Activated CD8-positive, alpha-beta memory T cell treated with anti-CD3 and anti-CD28 coated beads for 24 hours (primary cell): ENCODE measurements at places on chromosomes 6 and 20.

DNA sequence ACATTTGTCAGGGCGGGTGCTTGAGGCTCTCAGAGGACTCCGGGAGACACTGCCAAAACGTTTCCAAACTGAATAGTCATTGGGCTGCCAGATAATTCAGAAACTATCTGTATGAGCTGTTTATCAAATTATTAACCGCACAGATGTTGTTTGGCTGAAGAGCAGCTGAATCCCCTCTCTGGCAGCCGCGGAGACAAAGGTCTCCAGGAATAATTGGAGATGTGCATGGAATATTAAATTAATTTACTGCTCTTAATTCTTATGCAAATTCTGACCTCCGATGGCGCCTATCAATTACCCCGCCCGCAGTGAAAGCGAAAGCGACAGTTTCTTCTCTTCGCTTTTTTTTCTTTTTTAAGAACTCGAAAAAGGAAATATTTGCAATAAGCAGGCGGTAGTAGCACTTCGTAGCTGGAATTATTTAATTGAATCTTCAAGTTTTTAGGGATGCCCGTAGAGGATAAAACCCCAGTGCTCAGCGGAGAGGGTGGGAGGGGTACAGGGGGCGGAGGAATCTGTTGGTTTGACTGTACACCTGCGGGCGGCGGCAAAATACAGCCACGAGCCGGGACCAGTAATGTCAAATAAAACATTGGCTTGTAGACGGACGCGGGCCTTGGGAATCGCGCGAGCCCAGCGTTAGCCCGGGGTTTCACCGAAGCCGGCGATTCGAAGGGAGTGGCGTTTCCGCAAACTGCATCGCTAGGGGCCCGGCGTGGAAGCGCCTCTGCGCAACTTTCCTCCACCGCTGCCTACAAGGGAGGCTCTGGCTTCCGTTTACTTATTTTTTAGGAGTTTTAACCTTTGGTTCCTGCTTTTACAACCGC lies 6.2 kb downstream of the LINC00237 start:
- peak; percentile 73 for DNase-seq

GRCh38 chr6:111709615-111710398 lies 104.1 kb upstream of the TRAF3IP2 start:
- peak; percentile 68 for DNase-seq

DNA sequence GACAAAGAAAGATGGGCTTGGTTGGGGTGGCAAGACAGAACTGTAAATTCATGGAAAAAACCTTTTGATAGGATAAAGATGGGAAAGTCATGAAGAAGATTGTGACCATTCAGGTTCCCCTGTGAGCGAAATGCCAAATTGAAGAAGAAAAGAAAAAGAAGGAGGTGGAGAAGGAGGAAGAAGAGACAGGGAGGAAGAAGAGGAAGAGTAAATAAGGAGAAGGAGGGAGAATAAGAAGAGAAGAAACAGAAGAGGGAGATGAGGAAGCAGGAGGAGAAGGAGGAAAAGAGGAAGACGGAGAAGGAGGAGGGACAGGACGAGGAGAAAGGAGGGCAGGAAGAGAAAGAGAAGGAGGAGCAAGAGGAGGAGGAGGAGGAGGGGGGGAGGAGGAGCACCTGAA lies 199.8 kb downstream of the SLC24A3 start:
- no peak for DNase-seq

DNA sequence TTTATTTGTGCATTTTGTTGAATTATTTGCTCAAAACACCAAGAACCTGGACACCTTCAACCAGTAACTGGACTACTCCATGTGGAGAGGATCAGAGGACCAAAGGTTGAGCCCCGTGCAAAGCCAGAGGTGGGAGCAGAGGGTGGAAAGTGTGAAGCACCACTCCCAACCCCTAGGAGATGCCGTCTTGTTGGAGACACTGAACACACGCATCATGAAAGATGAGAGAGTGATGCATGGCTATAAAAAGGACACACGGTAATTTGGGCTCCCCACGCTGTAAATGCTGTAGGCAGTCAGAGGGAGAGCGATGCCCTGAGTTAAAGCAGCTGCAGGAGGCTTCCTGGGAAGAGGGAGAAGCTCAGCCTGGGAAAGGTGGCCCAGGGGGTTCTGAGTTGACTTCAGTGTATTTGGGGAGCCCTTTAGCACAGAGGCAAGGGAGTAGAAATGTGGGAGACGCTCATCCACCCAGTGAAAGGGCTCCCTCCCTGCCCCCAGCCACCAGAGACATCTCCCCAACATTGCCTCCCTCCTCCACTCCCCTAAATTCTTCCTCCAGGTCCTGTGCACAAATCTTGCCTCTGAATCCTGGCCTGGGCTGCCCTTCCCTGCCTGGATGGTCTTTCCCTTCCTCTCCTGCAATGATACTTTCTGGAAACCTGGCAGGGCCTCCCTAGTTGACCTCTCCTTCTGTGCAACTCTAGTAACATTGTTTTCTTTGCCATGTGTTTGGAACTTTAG lies 55.8 kb upstream of the IYD start:
- no peak for DNase-seq

DNA sequence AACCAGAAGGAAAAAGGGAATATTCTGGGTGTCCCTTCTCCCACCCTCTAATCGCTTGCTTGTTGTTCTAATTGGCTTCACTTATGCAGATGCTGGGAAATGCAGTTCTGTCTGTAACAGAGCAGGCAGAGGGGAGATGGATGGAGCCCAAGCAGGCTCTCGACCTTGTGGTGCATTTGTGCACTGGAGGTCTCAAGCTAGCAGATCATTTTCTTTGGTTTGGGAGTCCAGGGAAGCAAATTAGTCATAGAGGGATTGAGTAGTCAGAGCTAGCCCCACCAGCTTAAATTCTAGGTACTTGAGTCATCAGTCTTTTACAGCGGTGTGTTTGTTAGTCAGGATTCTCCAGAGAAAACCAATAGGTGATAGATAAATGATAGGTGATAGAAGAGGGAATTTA lies 234.7 kb upstream of the ECI2 start:
- peak; percentile 7 for DNase-seq

DNA sequence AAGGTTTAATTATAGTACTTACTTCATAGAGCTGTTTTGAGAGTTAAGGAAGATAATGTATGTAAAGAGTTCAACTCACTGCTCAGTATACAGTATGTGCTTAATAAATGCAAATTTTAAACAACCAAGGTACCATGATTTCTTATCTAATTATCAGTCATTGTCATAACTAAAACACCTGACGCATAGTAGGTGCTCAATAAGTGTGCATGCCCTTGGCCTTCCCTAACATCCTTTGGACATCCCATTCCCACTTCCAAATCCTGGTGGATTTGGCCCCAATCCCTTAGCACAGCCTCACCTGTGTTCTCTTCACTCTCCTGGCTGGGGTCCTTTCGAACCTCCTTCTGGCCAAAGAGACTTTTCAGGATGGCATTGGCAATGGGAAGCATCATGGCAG lies 41.1 kb downstream of the SLC13A3 start:
- no peak for DNase-seq

DNA sequence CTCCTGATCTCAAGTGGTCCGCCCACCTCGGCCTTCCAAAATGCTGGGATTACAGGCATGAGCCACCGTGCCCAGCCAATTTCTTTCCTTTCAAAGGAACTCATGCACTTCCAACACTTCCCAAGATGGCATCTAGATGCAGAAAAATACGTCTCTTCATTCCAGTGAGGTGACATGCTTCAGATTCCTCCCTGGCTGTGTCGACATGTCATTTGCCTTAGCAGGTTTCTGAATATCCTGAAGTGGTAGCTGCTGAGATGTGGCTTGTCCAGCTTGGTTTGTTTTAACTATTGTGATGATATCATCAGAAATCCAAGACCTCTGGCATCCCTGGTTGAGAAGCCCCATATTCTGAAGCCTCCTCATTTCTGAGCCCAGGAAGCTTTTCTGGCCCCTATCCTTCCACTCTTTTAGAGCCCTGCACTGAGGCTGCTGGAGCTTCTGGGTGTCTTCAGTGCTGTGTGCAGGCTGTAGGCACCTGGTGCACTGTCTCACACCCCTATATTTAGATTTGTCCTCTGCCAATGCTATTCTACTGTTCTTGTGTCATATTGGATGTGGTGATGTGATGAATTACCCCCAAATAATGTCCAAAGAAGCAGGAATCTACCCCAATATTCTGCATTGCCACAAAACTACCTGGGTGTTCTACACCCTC lies 73.3 kb upstream of the E2F3 start:
- no peak for DNase-seq

- no peak for DNase-seq
Measured at GRCh38 chr20:51500936-51501335, 41.6 kb downstream of the NFATC2 start.

DNA sequence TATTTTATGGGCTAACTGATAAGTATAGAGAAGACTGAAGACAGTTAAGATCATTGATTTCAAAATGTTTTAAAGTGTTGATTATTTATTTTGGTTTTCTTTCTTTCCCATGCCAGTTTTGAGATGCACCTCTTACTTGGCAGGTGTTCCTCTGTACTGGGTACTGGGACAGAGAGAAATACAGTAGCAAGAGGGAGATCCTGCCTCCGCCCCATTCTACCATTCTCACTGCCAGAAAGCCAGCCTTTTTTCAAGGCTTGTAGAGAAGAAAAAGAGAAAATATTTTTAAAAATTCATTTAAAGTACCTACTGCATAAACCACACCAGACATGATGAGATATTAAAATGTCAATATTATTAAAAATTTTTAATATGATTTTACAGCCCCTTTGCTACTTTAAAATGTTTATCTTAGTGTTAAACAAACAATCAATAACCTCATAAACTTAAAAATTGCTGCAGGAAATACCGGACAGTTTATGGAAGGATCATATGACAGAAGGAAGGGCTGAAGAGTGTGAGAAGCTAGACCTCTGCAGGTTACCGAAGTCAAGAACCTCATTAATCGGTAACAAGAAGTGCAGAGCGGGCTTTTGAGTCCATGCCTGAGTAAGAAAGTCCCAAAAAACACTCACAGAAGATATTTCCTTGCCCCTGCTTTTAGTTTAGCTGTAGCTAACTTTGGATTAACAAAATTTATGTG lies 117.8 kb upstream of the ESR1 start:
- no peak for DNase-seq

DNA sequence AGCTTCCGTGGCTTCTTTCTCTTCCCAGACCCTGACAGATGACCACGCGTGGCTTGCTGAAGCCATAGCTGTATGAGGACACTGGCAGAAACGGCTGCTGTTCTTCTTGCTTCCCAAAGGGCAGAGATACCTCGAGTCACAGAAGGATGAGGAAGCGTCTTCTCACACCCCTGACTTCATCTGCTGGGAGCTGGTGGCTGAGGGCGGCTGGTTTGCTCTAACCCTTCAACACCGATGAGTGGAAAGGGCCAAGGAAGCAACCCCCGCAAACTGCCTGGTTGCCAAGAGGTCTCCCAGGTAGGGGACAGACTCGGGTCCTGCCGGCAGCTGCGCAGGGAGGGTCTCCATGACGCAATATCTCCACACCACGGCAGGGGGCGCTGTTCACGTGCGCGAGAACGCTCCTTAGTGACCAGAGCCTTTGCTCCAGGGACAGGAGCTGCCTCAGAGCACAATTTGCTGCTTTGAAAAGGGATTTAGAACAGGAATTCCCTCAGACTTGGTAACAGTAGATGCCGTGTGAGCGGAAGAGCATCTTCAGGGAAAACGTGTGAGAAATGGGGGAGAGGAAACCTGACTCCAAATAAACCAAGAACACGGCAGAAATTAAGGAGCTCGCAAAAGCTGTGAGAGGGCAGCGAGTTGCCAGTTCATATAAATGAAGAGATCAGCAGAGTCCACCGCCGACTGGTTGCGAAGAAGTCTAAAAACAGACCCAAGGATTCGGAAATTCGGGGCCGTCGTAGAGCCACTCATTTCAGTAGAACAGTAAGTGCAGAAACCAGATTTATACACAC lies 80.2 kb downstream of the ERMARD start:
- DNase-seq: peak; percentile 90

DNA sequence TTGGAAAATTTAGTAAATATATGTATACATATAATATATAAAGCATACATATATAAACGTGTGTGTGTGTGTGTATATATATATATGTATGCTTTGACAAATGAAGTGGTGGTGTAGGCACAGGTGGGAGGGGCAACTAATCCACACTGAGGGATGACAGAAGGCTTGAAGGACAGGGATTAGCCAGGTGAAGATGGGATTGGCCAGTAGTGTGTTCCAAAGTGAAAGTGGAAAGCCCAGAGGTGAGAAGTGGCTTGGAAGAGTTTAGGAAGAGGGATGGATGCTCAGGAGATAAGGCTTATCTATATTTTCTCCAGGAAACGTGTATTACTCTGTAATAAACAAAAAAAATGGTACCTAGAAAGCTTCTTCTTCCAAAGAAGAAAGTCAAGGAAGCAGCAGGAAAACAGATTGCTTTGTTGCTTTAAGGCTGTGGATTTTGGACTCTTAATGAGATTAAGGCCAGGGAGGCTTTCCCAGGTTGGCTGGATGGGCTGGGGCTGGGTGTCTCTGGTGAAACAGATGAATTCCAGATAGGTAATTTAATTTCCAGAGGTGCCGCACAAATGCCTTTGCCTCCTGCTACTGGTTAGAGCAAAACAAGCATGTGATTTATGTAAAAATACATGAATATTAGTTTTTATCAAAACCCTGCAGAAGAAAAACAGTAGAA lies 63.9 kb downstream of the JARID2 start:
- DNase-seq: no peak

GRCh38 chr6:30955367-30956042 lies 14.7 kb downstream of the MUCL3 start:
- DNase-seq: peak; percentile 90

DNA sequence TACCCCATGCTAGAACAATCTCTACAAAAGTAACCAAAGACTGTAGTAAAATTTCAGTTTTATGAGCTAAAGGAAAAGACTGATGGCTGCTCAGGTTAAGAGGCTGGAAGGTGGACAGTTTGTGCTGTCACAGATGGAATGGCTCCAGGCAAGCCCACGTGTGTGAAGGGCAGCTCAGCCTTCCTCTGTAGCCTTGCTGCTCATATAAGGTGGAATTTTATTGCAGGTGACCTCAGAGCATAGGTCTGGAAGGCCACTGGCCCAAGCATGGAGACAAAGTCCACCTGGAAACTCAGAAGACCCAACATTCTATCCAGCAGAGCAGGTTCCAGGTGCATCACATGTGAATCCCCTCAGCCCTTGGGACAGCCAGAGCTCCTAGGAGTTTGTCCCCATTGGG lies 53.6 kb downstream of the KAT14 start:
- no peak for DNase-seq

DNA sequence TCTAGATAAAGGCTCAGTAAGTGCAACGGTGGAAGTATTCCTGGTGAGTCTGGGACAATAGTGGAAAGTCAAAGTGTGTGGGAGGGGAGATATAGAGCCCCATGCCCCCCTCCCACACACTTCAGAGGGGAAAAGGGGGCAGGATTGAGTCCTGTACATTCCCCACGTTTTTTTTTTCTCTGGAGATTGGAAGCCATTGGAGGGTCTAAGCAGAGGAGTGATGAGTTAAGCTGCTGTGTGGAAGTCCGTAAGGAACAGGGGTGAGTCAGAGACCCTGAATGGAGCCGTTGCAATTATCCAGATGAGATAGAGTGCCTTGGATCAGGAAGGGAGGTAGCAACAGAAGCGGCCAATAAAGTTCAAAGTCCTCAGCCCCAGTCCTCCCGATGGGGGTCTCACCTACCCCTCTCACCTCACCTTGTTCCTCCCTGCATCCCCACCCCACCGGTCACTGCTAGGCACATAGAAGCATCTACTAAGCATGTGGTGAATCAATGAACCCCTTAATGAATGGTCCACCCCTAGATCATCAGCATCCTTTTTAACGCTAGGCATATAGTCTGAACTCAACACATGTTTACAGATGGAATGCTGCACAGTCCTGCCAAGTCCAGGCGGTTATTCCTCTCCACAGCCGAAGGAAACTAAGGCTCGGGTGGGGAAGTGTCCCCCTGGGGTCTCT lies 662 bp upstream of the SLC9A8 start:
- no peak for DNase-seq

- no peak for DNase-seq
Measured at GRCh38 chr20:54323227-54323734, 115.4 kb downstream of the PFDN4 start.

- DNase-seq: no peak
Measured at GRCh38 chr6:52649536-52650160, 21.3 kb upstream of the TMEM14A start.
